ENCODE measurements at places on chromosomes 1 and 21.

DNA sequence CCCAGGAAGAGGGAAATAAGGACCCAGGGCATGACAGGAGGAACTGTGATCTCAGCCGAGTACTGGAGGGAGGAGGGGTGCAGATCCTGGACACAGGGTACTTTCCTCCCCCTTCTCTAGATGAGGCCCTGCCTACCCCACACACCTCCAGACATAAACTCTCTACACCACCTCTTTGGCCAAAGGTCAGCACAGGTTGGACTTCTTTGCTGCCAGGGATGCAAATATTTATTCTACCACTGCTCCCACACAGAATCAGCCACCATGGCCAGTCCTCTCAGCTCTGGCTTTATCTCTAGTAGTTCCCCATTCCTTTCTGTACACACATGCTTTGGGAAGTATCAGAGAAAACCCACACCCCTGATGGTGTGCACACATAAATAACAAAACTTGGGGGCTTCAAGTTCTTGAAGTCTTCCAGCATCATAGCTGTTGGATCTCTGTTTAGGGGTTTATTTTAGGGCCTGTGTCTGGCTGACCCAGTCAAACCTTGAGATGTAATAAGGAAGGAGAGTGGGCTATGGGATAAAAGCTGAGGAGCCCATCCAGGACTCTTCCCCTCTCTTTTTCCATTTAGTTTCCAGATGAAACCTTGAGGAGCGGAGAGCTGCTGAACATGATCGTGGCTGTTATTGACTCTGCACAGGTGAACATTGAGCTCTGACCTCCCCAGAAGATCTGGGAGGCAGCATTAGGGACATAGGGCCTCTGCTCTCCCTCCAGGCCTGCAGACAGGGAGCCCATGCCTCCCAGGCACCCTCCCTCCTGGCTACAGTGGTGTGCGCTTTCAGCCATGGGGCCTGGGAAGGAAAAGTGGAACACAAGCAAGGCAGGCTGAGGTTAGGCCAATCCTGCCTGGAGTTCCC is 6.7 kb upstream of the SLC27A3 start:
- DNase-seq: no peak

- DNase-seq: no peak
Observed at GRCh38 chr1:39656391-39656790, 15.5 kb downstream of the NT5C1A start.

DNA sequence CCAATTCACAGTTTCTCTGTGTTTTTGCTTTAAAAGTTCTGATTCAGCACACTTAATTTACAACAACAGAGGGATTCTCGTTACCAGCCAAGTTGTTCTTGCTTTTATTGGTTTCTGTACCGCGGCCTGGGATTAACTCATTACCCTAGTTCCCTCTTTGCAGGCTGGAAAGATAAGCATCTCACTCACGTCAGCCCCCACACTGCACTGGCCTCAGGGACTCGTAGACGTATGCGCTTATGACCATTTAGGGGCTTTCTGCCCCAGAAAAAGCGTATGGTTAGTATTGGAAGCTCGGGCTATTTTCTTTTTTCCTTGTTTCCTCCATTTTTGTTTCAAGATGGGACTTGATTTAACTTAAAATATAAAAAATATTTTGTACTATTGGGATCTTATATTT is 76.0 kb downstream of the POFUT2 start:
- no peak for DNase-seq

- DNase-seq: no peak
Observed at GRCh38 chr1:15212216-15212953, 34.6 kb upstream of the FHAD1 start.

GRCh38 chr1:182259229-182259872 is 132.2 kb downstream of the GLUL start:
- DNase-seq: no peak
